ENCODE measurements at places on chromosomes 7 and 10. TPM values are rescaled to one million over a fixed set of nuclear protein-coding genes. Genes with fewer than 3 reads are reported as not detected.

UTF1 gene
- total RNA-seq, result not detected

RADIL gene
- 0.33 TPM for total RNA-seq

VWA2 gene
- total RNA-seq, result under 0.01 TPM

CASTOR2 gene
- 10.9 TPM for total RNA-seq

HHEX gene
- 3.5 TPM for total RNA-seq

CLRN3 gene
- not detected for total RNA-seq

FGFBP3 gene
- 0.50 TPM for total RNA-seq

TFPI2 gene
- 14.4 TPM for total RNA-seq

DNA sequence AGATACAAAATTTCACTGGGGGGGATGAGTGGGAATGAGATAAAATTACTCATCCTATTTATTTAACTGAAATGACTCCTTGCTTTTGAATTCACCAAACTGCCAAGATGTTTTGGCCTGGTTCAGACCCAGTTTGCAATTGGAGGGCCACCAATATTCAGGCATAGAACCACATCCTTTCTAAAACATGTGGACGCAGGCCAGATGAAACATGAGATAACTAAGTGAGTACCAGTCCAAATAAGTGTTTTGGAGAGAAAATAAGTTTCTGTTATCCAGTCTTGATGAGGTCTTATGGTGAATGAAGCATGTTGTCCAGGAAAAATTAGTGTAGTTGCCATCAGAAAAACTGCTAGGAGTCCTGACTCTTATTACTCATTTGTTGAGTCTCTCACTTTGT is 36.3 kb upstream of the PDK4 start:
- peak; percentile 55 for DNase-seq

GRCh38 chr10:4883079-4883739 is 57.2 kb downstream of the AKR1E2 start:
- DNase-seq, result peak; percentile 84

DNA sequence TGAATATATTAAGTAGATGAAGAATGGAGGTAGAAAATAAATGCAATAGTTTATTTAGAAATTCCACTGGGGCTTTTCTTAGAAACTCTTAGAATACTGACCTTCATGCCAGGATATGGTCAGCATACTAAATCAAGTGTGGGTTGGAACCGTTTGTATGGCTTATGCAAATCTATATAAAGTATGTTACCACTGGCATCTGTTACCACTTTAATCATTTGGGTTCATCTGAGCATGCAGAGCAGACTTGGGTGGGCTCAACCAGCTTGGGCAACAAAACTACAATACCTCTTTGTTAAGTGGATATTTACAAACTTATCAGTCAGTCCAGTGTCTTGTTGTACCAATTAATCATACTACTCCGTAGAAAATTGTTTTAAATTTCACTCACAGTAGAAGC is 125.8 kb downstream of the CRPPA start:
- no peak for DNase-seq

GRCh38 chr7:30280631-30281030 is 3.8 kb upstream of the ZNRF2 start:
- DNase-seq, result no peak

GRCh38 chr7:106124186-106124585 is 12.1 kb upstream of the SYPL1 start:
- DNase-seq, result no peak

DNA sequence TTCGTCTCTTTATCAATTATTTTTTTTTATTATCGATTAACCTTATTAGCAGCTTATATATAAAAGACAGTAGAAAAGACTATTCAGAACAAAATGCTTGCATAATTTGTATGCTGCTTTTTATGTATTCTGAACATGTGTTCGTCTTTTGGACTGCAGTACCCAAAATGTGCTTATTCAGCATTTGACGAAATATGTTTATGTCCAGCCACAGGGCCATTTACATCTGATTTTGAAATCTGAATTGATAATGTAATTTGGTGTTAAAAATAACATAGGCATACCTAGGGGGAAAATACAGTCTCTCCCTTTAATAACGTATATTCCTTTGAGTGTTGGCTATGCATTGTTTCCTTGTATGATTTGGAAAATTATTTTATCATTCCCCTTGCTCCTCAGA is 386.0 kb downstream of the EXOC4 start:
- DNase-seq, result no peak

DNA sequence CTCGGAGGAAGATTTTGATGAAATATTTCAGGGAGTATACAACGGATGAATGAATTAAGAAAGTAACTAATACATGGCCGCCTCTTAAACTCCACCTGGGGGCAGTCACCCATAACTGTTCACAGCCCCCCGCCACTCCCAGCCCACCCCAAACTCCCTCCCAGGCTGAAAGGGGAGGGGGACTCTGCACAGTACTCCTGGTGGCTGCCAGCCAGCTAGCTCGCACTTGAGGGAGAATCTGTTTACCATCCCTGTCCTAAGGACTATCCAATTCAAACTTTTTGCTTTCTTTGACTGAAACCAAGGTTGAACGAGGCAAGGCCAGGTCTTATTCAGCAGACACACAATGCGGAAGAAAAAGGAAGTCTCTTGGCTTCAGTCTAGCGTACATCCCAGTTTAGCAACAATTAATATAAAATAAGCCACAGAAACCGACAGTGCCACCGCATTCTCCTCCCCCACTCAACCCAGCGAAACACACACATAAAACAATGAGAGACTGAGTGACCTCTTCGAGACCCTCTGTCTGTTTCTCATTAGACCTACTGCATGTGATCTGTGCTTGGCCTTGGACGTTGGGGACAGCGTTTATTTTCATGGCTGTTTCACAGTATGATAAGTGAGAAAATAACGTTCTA is 219.5 kb downstream of the GLI3 start:
- DNase-seq, result no peak

- DNase-seq, result no peak
These were observed 341.1 kb upstream of the SEMA3A start for GRCh38 chr7:84535580-84536270.

DNA sequence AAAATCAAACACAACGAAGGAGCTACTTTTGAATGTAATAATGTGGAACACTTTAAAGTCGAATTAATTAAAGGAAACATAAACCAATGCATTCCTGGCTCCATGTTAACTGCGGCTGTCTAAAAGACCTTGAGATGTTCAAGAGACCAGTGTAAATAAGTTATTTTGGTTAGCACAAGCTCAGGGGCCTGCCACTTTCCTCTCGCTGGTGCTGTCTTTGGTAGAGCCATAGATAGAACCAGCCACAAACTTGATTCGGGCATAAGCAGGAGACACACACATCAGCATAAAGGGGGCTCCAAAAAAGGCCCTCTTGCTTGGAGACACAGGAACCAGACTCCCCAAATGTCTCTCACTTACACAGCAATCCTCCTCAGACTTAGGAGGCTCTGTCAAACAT is 121.6 kb upstream of the TBX20 start:
- DNase-seq, result no peak

DNA sequence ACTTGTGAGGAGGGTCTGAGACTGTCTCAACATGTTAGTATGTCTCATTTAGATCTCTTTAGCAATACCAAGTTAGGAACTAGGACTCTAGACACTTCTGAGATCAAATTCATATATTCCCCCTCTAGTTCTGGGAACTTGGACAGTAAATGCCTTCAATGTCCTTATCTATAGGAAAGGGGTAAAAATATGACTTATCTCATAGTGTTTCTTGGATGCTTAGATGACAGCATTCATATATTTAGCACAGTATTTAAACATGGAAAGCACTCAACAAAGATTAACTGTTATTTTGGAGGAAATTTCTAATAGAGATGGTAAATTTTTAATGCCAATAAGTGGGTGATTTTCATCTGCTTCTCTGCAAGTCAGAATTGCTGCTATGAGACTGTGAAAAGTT is 154.6 kb downstream of the CTNNA3 start:
- DNase-seq, result no peak

DNA sequence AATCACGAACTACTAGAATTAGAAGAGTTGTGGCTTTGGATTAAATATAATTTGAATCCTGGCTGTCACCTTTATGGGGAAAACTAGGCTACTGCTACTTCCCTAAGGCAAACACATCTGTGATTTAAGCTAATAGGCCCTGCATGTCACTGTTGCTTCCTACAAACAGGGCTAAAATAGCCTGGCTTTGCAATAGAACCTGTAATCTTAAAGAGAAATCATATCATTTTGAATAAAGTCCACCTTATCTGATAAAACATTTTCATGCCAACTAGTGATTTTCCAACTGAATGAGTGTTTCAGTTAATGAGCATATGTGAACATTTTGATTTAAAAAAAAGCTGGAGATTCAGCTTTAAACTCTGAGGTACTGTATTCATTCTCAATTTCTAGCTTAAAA is 208.0 kb downstream of the GPR37 start:
- no peak for DNase-seq

GRCh38 chr7:158228986-158229385 is 358.6 kb downstream of the PTPRN2 start:
- DNase-seq, result no peak

DNA sequence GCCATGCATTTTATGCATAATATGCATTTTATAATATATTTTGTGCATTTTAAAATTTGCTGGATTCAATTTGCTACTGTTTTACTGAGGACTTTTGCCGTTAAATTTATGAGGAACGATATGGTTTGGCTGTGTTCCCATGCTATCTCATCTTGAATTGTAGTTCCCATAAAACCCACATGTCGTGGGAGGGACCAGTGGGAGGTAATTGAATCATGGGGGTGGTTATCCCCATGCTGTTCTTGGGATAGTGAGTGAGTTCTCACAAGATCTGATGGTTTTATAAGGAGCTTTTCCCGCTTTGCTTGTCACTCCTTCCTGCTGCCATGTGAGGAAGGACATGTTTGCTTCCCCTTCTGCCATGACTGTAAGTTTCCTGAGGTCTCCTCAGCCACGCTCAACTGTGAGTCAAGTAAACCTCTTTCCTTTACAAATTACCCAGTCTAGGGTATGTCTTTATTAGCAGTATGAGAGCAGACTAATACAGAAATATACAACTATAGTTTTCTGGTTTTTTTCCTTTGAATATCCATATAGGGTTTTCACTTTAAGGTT is 201.4 kb upstream of the SH2B2 start:
- DNase-seq, result no peak

GRCh38 chr7:111730057-111730456 is 167.8 kb upstream of the IMMP2L start:
- no peak for DNase-seq

DNA sequence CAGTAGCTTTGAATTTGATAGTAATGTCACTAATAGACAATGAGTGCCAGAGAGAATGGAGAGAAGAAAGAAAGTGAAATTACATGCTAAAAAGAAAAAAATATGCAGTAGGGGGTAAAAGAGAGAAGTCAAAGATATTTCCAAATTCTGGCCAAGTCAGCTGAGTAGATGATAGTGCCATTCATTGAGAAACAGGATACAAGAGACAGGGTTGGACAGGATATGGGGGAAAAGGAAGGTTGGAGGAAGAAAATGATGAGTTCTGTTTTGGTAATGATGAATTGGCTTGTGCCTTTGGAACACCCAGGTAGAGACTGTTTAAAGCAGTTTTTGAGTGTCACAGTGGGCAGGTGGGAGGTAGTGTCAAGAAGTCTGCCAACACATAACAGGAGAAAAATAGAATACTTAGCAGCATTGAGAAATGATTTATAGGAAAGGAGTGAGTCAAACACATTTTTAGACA is 78.3 kb downstream of the LRRC17 start:
- DNase-seq, result no peak

All from fibroblast of lung (primary cell).